ENCODE measurements at places on chromosomes 3 and 15.

DNA sequence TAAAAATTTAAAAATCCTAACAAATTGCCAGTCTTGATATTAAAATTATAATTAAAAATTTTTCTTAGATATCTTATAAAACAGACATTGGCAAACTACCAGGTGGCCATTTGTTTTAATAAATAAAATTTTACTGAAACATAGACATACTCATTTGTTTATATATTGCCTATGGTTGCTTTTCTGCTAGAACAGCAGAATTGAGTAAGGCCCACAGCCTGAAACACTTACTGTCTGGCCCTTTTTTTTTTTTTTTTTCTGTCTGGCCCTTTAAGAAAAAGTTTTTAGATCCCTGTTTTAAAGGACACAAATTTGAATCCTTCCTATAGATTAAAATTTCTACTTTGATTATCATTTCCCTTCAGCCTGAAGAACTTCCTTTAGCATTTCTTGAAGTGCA, 60.5 kb upstream of the CTDSPL2 start:
- no peak for DNase-seq

DNA sequence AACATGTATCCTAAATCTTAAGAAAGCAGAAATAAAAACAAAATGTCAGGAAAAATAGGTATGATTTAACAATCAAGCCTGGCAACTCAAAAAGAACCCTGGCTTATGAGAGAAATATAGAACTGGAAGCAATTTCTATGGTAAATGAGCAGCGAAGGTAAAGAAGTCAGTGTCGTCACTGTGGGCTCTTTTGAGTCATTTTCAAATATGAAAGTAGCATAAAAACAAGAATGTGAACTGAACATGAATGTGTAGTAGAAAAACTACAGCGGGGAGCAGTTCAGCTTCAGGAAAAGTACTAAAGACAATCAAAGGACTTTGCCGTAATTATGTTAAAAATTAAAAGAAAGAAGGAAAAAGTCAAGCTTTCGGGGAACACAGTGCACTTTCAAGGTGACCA, 17.5 kb downstream of the LSG1 start:
- DNase-seq: no peak

GRCh38 chr3:27342267-27342666, 26.9 kb downstream of the NEK10 start:
- DNase-seq: no peak

GRCh38 chr3:36969540-36970432, 23.1 kb downstream of the EPM2AIP1 start:
- DNase-seq: peak; percentile 73

- no peak for DNase-seq
These were observed 165.1 kb upstream of the GOLIM4 start for GRCh38 chr3:168260859-168261258.

GRCh38 chr3:13881536-13882410, 1.9 kb upstream of the WNT7A start:
- DNase-seq: no peak
